ENCODE measurements at places on chromosomes 13 and 19.
A peak's percentile ranks its signal among the peaks of the same experiment; 100 is the strongest.

DNA sequence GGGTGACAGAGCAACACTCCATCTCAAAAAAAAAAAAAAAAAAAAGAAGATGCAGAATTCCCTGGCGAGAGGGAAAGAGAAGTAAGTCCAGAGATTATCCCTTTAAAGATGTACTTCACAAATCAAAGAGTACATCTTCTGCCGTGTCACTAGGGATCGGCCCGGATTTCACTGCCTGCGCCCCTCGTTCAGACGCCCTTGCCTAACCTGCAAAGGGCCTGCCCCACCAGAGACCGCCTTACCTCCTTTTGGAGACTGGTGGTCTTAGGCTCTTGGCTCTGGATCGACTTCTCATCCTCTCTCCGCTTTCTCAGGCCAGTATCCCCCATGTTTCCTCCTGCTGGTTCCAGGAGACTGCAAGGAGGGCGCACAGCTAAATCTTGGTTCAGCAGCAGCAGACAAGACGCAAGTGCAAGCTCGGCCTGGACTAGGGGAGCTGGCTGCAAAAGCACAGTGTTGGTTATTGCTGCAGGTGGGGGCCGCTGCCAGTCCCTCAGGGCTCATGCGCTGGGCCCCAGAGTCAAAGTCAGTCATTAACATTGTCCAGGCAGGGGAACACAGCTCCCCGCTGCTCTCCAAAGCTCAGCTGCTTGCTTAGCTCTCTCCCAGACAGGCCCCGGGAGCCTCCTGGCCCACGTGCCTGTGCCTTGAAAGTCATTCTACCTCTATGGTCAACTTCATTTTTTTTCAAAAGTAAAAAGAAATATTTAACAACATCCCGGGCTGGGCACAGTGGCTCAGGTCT, 1.2 kb downstream of the SLC7A9 start:
- no peak for DNase-seq

GRCh38 chr13:46057256-46058015, 4.9 kb upstream of the ZC3H13 start:
- DNase-seq: no peak

- no peak for DNase-seq
These were observed 433 bp downstream of the SIX5 start for GRCh38 chr19:45768655-45768983.

- no peak for DNase-seq
These were observed 16.4 kb upstream of the IGFL1 start for GRCh38 chr19:46213156-46213555.

DNA sequence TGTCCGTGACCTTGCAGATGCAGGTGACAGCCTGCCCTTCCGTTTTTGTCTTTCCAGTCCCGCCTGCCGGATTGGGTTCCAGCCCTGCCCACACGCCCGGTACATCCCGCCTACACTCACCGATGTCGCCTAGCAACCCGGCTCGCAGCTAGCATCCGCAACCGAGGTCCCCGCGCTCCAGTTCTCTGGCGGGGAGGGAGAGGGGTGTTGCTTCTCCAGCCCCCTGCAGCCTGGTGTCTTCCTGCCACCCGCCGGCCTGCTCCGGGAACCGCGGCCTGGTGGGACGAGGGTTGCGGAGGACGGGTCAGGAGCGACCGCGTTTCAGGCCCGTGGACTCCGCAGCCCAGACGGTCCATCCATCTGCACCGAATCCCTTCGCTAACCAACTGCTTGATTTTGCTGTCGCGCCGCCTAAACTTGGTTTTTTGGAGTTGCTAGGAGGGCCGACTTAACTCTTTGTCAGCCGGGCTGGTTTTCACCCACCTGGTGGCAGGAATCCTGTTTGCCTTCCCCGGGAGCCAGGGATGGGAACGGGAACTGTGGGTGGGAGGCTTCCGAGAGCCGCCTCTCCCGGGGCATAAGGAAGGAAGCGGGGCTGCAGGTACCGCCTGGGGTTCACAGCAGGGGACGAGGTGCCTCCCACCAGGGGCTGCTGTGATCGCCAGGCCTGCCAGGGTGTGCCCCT, 15.4 kb upstream of the MATK start:
- no peak for DNase-seq

DNA sequence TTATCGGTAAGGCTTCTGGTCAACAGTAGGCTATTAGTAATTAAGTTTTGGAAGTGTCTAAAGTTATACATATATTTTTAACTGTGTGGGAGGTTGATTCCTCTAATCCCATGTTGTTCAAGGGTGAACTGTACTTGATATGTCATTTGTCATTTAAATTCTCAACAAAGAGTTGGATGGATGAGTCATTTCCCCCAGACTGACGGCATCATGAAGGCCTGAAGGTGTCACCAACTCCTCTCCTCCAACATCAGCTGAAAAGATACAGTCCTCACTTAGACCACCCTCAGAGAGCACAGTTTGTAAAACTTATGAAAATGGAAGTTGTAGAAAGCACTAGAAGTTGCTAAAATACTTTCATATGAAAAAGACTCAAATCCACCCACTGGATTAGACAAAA, 48.8 kb downstream of the DCLK1 start:
- DNase-seq: no peak

GRCh38 chr13:50244713-50245574, 229.7 kb downstream of the KCNRG start:
- peak; percentile 15 for DNase-seq

GRCh38 chr19:35034005-35034502, 3.8 kb downstream of the SCN1B start:
- no peak for DNase-seq

DNA sequence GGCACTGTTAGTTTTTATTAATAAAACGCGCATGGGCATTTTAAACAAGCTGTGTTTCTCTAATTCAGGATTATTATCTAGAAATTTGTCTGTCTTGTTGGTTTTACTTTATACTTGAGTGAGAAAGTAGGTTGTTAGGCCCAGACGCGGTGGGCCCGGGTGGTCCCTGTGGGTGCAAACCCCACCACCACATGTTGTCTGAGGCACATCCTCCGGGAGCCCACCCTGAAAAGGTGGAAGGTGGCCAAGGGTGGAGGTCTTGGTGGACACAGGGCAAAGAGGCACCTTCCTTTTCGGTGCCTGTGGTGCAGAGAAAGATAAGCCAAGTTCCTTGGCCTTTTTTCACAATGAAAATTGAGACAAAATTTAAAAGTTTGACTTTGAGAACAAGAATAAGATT, 16.6 kb downstream of the ATP4B start:
- DNase-seq: no peak

DNA sequence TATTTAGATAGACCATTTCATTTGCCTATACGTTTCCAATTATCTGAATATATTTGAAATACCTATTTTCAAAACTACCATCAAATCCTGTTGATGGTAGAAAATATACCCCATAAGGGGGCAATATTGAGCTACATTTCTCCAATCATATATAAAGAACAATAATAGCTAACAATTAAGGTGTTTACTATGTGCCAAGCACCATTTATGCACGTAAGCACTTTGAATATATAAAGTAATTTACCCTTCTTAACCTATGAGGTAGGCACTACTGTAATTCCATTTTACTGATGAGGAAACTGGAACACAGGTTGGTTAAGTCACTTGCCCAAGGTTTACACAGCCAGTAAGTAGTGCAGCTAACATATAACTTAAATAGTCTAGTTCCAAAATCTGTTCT, 79.2 kb downstream of the UBL3 start:
- no peak for DNase-seq

DNA sequence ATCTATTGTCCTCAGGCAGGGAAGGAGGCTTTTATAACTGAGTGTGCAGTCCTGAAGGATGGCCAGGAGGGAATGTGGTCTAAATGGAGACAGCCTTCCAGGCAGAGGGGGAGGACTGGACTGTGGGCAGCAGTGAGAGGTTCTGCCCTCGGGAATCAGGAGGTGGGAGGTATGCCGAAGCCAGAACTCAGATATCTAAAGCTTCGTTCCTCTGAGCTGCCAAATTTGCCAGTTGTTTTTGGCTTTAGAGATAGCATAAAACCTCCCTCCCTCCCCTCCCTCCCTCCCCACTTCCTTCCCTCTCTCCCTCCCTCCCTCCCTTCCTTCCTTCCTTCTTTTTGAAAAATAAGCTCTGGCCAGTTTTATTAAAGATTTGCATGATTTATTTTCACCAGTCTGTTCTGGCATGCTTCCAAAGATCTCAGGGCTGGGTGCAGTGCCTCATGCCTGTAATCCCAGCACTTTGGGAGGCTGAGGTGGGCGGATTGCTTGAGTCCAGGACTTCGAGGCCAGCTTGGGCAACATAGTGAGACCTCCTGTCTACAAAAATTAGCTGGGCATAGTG, 2.4 kb downstream of the MEDAG start:
- no peak for DNase-seq

DNA sequence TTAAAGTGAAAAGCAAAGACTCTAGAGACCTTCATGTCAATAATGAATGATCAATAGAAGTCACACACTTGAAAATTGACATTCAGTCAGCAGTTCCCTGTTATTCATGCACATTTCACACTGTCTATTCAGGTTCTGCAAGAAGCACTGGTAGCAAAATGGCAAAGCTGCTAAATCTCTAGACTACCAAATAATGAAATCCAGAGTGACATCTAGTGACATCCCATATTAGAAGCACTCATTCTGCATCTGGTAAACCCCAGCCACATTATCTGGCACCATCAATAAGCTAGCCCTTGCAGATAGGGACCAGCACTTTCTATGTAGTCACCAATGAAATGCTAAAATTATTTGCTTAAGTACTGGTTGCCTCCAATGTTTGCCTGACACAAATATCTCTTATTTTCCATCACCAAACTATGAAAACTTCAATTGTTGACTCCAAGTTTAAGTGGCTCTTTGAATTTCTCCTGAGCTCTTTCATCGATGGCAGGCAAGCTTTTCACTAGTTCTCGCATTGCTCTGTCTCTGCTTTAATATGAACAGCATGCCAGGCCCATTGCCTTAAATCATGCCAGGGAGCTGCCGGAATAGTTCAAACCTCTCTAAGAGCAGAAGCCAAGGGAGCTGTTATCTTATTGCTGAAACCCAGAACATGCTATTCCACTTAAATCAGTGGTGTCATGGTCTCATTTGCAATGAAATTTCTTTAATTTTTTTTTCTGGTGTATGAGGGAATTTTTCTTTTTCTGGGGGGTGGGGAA, 409.9 kb downstream of the MZT1 start:
- no peak for DNase-seq

GRCh38 chr19:54521022-54521859, 18.6 kb downstream of the LAIR2 start:
- no peak for DNase-seq

DNA sequence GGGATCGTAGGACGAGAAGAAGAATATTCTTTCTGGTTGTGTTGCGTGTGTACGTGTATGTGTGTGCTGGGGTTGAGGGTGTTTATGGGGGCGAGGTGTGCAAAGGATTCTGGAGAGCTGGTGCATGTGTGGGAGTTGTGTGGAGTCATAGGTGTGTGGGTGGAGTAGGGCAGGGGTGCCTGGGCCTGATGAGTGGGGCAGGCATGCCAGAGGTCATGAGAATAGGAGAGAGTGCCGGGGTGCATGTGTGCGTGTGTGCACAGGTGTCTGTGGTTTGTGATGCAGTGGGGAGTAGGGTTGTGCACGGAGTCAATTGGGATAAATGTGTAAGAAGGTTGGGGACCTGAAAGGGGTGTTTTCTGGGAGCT, 649 bp downstream of the TMEM91 start:
- DNase-seq: no peak

DNA sequence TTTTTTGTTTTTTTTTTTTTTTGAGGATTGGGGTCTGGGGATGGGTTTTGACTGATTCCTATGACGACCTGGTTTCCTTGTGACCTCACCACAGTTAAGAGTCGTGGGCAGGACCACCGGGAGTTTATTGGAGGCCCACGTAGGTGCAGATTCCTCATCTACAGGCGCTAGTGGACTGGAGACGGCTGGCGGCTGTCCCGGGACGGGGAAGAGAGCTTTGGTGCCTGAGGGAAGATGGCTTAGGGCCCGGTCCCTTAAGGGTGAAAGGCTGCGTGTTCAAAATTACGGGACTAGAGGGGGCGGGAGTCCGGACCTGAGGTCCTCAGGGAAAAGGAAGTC, 682 bp upstream of the TEAD2 start:
- DNase-seq: no peak

- DNase-seq: no peak
These were observed 126.8 kb downstream of the UQCRFS1 start for GRCh38 chr19:29086182-29086581.

- DNase-seq: no peak
These were observed at the start of gene F10 for GRCh38 chr13:113122550-113123225. TSS of gene F10 (plus strand) at chr13:113122799. CDS start at chr13:113122856, 57 bp downstream.

DNA sequence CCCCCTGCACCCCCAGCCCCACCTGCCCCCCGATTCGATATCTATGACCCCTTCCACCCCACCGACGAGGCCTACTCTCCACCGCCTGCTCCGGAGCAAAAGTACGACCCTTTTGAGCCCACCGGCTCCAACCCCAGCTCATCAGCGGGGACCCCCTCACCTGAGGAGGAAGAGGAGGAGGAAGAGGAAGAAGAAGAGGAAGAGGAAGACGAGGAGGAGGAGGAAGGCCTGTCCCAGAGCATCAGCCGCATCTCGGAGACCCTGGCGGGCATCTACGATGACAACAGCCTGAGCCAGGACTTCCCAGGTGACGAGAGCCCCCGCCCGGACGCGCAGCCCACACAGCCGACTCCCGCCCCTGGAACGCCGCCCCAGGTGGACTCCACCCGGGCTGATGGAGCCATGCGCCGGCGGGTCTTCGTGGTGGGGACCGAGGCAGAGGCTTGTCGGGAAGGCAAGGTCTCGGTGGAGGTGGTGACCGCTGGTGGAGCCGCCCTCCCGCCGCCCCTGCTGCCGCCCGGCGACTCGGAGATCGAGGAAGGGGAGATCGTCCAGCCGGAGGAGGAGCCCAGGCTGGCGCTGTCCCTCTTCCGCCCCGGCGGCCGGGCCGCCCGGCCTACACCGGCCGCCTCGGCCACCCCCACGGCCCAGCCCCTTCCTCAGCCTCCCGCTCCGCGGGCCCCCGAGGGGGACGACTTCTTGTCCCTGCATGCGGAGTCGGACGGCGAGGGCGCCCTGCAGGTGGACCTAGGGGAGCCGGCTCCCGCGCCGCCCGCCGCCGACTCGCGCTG, 9.2 kb downstream of the SCAF1 start:
- no peak for DNase-seq

DNA sequence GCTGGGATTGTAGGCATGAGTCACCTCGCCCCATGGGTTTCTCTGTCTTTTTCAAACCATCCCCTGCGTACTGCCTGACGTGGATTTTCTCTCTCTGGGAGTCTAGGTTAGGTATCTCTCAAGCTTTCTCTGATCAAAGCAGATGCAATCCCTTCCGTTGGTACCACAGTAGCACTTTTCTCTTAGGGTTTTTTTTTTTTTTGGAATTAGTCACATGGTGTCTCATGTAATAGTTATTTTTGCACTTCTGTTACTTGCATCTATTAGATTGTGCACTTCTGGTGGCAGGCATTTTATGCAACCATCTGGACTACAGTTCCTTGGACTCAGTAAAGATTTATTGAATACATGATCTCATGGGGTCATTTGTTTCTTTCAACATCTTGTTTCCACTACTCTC, 72.1 kb downstream of the GPC6 start:
- DNase-seq: no peak

GRCh38 chr13:51998723-51999509, 12.3 kb downstream of the ATP7B start:
- DNase-seq: no peak

DNA sequence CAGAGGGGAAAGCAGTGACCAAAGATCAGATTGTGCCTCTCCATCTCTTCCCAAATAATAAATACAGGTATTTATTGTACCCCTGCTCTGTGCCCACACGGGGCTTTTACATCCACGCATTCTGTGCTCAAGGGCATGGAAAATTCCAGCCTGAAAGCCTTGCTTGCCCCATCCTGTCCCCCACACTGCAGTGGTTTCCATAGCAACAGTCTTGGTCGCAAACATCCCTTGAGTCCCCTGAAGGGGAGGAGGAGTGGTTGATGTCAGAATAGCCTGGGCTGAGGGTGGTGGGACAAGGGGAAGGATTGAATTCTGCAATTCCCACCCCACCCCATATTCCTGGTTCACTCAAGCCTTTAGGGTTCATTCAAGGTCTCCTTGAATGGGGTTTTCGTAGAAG, 41.0 kb upstream of the USP29 start:
- no peak for DNase-seq

Data from stimulated activated CD4-positive, alpha-beta T cell treated with anti-CD3 and anti-CD28 coated beads, TNF-alpha, amount 100 ng/mL, for 1 hour (primary cell).